Foreskin fibroblast (primary cell): ENCODE measurements at places on chromosomes 12 and 14.

GRCh38 chr12:93638095-93638494, 39.1 kb upstream of the CRADD start:
- peak; percentile 41 for DNase-seq

- no peak for DNase-seq
These were observed 258.1 kb downstream of the DPY19L2 start for GRCh38 chr12:63410197-63410596.

DNA sequence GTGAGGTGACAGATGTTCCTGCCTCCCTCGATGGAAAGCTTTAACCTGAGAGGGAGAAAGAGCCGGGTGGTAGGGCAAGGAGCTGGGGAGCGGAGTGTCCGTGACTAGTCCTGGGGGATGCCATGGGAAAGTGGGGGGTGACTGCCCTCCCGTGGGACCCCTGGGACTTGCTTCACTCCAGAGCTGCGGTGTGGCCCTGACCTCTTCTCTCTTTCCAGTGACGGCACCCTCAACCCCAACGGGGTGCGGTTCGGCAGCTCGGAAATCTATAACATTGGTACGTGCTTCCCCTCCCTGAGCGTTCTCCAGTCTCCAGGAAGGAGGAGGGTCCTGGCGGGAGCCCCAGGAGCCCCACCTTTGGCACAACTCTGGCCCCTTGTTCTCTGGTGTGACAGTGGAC, 69.3 kb downstream of the AACS start:
- no peak for DNase-seq

DNA sequence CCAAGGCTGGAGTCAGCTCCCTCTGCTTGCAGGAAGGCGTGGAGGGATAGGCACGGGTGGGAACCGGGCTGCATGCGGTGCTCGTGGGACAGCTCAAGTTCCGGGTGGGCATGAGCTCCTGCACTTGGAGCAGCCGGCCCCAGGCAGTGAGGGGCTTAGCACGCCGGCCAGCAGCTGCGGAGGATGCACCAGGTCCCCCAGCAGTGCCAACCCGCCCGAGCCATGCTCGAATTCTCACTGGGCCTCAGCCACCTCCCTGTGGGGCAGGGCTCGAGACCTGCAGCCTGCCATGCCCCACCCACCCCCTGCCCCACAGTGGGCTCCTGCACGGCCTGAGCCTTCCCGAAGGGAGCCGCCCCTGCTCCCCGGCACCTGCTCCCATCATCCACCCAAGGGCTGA, 1501.8 kb downstream of the AACS start:
- no peak for DNase-seq

DNA sequence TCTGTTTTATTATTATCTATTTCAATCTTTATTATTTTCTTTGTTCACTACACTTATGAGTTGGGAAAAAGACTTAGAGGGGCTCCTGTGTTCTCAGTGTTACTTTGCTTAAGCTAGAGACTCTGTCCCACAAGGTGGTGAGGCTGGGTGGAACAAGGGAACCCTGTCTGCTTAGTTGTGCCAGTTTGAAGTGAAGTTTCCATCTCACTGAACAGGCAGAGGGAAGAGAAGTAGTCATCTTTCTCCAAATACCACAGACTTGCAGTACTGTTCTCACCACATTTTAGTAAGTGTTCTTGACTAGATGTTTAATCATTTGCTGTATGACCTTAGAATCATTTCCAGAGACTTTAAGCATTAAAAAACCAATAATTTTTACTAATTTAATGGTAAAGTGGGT, 195.7 kb upstream of the NEDD1 start:
- DNase-seq = no peak

DNA sequence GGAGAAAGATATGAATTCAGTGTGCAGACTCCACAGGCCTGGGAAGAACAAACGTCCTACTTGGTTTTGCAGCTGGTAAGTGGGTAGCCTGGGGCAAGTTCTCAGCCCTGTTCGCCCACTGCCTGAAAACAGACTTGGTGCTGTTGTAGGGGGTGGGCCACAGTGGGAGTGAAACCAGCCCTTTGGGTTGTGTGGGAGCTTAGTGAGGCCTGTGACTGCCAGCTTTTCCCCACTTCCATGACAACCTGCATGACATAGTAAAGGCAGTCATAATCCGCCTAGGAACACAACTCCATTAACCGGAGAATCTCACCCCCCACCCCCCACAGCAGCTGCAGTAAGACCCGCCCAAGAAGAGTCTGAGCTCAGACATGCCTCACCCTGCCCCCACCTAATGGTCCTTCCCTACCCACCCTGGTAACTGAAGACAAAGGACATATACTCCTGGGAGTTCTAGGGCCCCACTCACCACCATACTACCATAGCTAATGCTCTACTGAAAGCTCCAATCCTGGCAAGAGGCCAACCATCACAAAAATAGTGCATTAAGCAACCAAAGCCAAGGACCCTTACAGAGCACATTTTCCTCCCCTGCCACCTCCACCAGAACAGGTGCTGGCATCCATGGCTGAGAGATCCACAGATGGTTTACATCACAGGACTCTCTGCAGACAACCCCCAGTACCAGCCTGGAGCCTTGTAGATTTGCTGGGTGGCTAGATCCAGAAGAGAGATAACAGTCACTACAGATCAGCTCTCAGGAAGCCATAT, 39.8 kb upstream of the LMNTD1 start:
- no peak for DNase-seq

DNA sequence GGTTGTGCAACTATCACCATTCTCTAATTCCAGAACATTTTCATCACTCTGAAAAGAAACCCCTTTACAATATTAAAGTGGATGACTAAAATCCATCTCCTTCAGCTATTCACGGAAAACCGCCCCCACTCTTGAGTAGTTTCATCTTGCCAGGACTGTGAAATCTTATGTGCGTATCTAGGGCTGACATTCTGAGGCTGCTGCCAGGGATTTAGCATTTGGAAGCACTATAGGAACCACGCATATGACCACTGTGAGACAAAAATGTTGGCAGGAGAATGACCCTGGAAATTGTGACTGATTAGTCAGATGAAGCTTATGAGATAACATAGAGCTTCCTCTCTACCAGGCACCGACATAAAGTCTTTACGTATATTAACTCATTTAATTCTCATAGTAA, 305.2 kb upstream of the PDE3A start:
- no peak for DNase-seq

GRCh38 chr14:50340963-50341362, 28.8 kb downstream of the DMAC2L start:
- no peak for DNase-seq

GRCh38 chr14:83255727-83256090, 1722.1 kb upstream of the SEL1L start:
- no peak for DNase-seq

DNA sequence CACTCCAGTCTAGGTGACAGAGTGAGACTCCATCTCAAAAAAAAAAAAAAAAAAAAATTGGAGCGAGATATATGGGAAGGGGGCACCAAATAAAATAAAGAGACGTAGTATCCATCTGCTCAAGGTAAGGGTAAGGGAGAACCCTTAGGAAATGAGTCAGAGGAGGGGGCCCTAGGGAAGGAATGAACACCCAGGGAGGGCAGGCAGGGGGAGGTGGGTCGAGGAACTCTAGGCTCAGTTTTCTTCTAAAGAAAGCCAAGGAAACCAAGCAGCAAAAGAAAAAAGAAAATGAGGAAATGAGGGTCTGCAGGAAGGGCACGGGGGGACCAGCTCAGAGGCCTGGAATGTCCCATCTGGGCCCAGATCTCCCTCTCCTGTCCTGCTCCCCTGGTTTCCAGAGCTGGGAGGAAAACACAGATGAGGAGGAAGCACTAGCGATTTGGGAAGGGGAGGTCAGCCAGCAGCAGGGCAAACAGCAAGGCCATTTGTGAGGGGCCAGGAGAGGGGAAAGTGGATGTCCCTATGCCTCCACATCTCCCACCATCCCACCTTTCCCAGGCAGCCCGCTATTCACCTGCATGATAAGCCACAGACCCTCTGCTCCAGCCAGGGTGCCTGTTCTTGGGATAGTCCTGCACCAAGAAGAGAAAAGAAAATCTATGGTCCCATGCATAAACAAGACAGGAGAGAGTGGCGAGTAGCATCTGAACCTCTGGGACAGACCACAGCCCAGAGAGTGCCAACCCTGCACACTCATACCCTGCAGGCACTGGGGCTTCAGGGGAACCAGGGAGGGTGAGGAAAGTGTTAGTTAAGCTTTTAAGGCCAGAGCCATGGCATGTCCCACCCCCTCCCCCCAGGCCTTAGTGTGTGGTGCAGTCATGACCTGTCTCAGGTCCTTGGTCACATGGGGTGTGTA, 11.9 kb downstream of the SPRYD3 start:
- no peak for DNase-seq

- no peak for DNase-seq
These were observed 10.5 kb downstream of the CACNA2D4 start for GRCh38 chr12:1907652-1908611.

GRCh38 chr12:122855928-122856831, 20.9 kb downstream of the HIP1R start:
- DNase-seq = no peak
